ENCODE measurements at places on chromosomes 4 and X.

DNA sequence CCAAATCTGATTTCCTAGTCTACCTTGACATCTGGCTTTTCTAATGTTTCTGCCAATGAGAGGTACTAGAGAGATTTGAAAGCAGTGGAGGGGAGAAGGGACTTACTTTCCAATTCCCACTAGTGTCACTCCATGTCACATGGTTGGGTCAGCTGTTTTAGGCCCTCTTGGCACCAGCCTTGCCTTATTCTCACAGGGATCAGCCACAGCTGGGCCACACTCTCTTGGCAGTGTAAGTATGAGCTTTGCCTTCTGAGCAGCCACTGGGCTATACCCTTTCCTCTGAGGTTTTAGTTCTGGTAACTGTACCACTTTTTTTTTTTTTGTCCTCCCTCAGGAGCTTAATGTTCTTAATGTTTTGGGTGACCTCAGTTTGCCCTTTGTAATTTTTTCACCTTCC is 10.2 kb upstream of the ADH1C start:
- no peak for DNase-seq

- DNase-seq, result no peak
These were observed 54.9 kb downstream of the MAGEB17 start for GRCh38 chrX:16222151-16222550.

DNA sequence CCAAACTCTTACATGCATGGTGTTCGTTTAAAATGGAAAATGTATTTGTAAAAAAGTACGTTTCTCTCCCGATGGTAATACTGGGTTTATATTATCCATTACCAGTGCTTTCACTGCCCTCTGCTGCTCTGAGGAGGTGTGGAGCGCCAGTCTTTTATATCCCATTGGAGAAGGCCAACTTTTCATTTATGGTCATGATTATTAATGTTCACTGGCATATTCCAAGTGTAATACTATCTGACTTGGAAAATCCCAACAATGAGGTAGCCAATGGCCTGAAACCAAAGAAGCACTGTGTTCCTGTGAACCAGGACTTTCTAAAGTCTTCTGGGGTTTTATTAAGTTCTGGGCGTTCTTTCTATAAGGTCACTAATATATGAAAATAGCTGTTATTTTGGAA is 80.7 kb downstream of the SYNPO2 start:
- peak; percentile 33 for DNase-seq

GRCh38 chr4:62096881-62097280 is 896.8 kb downstream of the ADGRL3 start:
- DNase-seq, result no peak

GRCh38 chrX:119237562-119237942 is 1.5 kb downstream of the PGRMC1 start:
- DNase-seq, result no peak

DNA sequence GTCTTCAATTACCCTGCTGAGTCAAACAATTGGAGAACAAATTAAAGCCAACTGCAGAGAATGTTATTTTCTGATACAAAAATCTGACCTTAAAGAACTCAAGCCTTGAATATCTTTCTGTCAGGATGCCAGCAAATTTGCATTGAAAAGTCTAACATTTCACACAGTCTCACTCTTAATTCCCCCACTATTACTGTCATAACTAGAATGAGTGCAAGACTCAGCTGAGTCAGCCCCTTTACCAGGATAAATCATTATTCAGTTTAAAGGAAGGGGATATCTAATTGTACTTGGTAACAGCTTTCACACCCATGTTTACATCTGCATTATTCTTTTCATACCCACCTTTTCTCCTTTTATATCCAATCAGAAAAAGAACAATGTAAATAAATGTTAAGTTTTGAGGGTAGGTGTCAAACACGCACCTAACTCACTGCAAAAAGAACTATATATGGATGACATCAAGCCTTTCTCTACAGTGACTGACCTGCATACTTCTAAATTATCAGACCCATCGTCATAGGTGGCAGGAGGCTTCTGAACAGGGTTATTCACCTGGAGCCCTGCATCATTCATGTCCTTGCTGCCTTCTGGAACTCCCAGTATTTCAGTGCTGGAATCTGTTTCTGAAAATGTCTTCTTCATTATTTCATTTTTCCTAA is 117.4 kb downstream of the TMA16 start:
- no peak for DNase-seq

- no peak for DNase-seq
These were observed 49.6 kb upstream of the BCOR start for GRCh38 chrX:40147126-40147952.

DNA sequence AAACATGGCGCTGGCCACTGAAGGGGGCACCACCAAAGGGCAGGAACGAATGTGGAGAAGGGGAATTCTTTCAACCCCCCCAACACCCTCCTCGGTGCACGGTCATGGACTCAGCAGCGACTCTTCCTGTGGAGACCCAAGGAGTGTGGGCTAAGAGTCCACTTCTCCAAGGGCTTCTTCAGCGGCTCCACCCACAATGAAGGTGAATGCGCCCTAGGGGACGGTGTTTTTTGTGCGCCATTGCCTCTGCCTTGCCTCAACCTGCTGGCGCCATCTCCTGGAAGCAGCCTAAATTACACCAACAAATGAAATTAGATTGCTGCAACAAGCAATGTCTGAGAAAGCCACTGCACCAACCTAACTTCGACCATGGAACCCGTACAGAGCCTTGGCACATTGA is 169.2 kb upstream of the MAGEB18 start:
- DNase-seq, result peak; percentile 2

DNA sequence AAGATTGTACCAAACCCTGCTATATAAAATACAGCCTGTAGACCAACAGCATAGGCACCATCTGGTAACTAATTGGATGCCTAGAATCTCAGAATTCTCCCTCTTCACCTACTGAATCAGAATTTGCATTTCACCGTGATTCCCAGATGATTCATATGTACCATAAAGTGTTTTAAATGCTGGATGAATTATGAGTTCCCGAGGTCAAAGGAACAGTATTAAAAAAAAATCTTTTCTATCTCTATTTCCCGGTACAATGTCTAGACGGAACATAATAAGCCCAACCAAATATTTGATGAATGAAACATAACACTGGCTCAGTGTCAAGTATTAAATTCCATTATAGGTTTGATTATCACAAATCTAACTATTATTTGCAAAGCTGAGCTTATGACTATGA is 280.0 kb downstream of the ANKRD50 start:
- DNase-seq, result no peak

DNA sequence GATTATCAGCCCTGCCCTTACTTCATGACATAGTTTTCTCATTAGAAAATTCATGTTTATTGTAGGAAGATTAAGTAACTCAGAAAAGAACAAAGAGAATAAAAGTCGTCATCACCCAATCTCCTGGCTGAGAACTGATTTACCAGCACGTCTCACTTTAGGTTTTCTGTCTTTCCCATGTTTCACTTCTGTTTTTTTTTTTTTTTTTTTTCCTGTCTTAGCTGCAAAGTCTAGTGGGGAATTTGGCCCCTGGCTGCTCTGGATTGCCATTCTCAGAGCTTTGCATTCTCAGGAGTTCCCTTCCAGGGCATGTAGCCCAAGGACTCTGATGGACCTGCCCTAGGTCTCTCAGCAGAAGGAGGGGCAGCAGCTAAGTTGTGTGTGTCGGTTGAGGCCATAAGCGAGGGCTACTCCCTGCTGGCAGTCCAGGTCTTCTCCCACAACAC is 57.8 kb downstream of the TMEM131L start:
- no peak for DNase-seq

DNA sequence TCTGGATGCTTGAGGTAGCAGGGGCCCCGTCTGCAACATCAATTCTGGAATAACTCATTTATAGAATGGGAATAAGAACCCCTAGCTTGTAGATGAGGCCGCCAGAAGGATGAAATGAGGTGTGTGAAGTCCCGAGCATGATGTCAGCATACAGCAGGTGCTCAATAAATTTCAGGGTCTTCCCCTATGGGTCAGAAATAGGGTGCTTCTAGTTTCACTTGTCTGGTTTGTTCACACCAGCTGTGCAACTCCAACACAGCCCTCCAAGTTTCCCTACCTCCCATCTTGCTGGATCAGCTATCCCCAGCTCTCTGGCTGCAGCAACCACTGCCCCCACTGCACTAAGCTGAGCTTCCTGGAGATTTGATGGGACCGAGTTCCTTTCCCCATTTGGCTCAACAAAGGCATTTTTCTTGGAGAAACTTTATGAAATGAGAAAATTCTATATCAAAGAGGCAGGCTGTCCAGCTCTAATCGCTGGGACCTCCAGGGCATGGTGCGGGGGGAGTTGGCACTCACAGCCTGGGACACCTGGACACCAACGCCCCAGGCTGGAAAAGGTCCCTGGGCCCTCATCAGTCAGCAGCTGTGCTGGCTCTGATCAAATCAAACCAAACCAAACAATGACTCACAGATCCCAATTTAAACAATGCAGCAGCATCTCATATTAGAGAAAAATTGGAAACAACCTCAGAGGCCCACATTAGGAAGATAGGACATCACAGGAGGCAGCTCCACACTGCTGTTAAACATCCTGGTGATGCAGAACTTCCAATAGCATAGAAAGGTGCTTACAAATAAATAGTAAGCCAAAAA is 13.3 kb downstream of the SLC2A9 start:
- DNase-seq, result no peak

- DNase-seq, result no peak
These were observed 18.0 kb downstream of the CLNK start for GRCh38 chr4:10666616-10667015.

GRCh38 chrX:100363896-100364295 is 46.2 kb downstream of the PCDH19 start:
- DNase-seq, result no peak

GRCh38 chr4:110163327-110164069 is 34.9 kb downstream of the ELOVL6 start:
- peak; percentile 91 for DNase-seq

DNA sequence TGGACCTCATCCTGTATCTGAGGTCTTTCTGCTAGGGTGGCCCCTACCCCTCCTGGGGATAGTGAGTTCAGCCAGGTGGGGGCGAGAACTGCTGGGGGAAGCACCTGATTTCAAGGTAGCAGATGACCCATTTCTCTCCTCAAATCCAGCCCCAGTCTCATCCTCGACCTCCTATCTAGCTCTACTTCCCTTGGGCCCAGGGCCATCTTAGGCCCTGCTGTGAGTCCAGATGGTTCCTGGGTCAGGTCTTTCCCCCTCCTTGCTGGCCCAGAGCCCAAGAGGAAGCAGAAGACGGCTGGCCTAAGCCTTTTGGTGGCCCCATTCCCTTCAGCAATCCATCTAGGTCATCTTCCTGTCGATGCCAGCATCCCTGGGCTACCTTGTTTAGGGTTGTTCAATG is 3.3 kb downstream of the CDK16 start:
- no peak for DNase-seq

DNA sequence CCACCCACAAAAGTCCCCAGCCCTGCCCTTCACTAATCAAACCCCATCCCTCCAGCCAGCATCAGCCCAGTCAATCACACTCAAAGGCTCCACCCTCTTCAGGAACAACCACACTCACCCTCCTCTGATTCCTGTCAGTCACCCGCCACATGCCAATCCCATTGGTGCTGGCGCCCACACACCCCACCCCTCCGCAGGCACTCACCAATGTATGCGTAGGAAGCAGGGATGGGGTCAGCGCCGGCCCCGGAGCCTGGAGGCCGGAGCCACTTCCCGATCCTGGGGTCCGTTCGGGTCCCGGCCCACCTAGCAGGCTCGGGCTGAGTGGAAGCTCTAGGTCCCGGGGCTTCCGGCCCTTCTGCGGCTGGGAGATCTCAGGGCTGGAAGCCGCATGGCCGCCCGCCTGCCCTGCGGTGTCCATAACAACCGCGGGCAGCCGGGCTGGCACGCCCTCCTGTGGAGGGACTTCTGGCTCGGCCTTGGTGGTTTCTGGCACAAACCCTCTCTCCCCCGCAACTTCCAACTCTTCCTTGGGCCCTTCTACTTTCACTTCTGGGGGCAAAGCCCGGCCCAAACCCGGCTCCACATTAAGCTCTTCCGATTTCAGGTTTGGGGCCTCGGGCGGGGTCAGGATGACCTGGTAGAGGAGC is 7.9 kb upstream of the CFP start:
- peak; percentile 81 for DNase-seq

DNA sequence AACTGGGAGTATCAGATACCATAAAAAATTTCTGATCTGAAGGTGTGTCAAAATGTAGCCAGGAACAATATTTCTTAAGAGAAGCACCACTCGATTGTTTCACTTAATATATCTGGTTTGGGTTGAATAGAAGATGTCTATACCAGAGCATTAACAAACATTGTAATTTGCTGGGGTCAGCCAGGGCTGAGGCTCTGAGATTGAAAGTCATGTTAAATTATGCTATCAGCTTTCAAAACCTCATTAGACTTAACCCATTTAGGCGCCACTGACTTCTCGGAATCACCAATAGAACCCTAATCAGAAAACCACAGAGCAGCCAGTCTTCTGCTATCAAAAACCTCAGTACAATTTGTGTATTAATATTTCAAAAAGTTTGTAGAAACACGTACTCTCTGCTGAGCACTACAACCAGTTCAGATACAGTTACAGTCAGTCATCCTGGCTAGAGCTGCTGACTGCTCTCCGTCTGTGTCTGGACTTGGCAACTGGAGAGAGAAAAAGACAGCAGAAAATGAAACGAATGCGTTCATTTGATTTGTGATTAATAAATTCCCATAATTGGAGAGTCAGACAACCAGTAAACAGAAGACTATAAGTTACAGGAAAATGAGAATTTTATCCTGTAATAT is 848.6 kb upstream of the PABPC4L start:
- no peak for DNase-seq

- DNase-seq, result peak; percentile 26
These were observed 106.5 kb downstream of the ATP11C start for GRCh38 chrX:139826065-139827044.

DNA sequence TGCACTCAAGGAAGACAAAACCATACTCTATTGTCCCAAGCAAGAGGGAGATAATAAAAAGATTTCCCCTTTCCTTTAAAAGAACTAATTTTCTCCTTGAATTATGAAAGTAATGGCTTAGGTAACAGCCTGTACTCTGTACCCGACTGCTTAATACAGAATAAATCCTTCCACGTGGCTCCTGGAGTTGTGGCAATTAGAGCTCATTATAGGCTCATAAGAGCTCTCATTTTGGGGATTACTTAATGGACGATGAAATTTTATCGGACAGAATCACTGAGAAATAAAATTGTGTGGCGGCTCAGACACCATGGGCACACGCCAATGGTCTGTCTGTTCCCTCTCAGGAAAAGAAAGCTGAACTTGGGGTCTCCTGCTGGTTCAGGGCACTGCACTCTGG is 2.8 kb upstream of the GSX2 start:
- DNase-seq, result no peak

- DNase-seq, result no peak
These were observed 111.3 kb upstream of the PAQR3 start for GRCh38 chr4:79050541-79050880.

DNA sequence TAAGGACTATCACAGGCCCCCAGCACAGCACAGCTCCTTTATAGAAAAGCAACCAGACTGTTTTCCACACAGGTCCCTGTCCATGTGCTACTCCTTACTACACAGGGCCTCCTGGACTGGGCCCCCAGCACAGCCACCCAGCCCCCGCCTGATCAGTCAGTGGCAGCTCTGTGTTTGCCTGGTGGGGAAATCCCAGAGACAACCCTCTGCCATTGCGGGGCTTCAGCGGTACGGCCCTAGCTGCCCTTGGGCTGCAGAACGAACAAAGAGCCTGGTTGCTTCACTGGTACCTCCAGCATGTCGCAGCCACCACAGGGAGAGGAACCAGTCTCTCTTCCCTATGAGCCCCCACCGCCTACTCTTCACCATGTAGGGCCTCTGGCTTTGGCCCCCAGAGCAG is 30.7 kb downstream of the CBR4 start:
- DNase-seq, result no peak

All from hematopoietic multipotent progenitor cell treated with erythropoietin and hydrocortisone succinate and interleukin-3 and kit ligand, for 8 days (in vitro differentiated cells).